Muscle of leg (tissue), 16 donors: ENCODE measurements at places on chromosomes 2 and 18. TPM values are rescaled to one million over a fixed set of nuclear protein-coding genes. Genes with fewer than 3 reads are reported as not detected.
A peak's percentile ranks its signal among the peaks of the same experiment; 100 is the strongest.

- no peak for DNase-seq
These were observed 4.5 kb downstream of the ANKRD53 start for GRCh38 chr2:70982971-70983370.

DNA sequence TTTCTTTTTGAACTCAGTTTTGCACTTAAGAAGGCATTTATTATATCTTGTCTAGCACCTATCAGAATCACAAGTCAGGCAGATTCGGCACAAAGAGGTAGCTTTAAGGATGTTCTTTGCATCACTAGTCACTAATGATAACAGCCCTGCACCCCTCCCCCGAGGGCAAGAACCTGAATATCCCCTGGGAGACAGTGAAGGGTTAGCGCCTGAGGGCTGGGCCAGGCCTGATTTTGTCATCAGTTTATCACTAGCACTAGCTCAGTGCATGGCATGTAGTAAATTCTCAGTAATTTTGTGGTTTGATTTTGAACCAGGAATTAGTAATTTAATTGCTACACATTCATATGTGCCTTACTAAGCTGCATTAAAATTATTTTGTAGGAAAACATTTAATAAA, 23.9 kb upstream of the HS6ST1 start:
- no peak for DNase-seq

DNA sequence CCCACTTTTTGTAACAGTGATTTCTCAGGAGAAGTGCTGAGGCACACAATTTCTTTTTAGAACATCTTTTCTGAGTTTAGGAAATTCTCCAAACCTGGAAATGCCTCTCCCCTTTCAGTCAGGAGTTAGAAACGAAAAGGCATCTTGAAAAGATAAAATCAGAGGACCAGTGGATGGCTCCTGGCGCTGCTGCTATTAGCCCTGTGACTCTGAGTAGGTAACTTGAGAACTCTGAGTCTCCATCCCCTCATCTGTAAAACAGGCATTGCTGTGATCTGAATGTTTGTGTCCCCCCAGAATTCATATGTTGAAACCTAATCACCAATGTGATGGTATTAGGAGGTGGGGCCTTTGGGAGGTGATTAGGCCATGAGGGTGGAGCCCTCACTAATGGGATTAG, 50.2 kb downstream of the EHD3 start:
- no peak for DNase-seq

DNA sequence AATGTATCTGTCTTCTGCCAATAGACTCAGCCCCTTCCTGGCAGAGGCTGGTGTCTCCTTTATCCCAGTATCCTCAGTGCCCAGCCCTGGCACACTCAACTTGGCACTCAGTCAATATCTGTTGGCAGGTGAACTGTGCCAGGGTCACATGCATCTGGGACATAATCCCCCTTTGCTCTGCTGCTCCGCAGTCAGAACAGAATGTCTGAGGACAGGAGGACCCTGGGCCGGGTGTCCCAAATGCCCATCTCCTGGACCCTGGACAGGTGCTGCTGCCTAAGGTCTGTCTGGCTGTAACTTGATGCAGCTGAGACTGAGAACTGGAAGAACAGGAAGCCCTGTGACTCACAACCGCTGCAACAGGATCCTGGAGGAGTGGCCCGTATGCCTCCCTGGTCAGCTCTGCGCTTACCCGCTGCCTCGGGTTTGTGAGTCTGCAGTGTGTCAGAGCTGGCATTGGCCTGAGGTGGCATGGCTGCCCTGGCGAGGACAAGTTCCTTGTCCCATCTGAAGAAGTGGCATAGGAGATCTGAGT, 11.4 kb downstream of the HK2 start:
- DNase-seq, result peak; percentile 78

DNA sequence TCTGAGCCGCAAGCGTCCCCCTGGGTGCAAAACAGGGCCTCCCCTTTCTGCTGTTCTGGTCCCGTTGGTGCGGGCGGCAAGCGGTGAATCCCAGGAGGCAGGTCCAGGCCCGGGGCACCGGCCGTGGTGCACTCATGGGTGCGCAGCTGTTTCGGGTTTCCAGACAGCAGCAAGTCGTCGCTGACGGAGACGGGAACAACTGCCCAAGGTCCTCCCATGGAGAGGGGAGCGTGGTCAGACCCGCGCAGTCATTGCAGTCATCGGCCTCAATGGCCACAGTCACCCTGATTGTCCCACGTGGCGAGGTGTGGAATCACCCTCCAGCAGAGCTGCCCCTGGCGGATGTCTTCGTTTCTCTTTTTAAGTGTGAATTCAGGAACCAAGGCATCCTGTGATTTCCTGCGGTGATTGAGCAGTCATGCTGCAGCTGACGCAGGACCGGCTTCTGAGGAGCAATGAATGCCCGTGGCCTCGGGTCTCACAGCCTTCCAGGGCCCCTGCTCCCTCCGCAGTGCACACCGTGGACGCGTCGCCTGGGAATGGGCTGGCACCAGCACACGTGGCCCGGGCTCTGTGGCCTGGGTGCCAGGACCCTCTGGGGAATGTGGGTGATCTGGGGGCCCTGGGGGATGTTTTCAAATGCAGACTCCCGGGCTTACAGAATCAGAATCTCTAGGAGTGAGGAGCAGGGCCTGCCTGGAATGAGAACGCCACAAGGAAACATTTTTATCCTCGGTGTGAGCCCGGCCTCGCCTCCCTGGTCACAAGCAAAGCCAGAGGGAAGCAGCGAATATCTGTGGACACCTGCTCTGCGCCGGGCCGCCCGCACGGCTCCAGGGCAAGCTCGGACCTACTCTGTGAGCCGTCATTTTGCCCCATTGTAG, 244.2 kb upstream of the SALL3 start:
- no peak for DNase-seq

DNA sequence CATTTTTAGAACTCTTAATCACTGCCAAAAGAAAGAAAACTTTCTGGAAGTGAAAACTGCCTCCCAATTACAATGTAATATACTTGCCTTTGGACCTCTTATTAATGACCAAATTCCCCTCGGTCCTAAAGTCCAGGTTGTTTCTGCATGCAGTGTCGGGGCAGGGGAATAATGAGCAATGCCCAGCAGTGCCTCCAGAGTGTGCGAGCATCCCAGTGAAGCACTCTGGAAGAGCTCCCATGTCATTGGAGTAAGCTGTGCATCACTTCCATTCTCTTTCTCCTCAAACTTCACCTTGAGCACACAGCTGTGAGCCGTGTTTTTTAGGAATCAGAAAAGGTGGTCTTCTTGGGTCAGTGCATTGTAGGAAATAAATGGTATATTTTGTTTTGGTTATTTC, 107.1 kb downstream of the SH3RF3 start:
- DNase-seq, result no peak

DNA sequence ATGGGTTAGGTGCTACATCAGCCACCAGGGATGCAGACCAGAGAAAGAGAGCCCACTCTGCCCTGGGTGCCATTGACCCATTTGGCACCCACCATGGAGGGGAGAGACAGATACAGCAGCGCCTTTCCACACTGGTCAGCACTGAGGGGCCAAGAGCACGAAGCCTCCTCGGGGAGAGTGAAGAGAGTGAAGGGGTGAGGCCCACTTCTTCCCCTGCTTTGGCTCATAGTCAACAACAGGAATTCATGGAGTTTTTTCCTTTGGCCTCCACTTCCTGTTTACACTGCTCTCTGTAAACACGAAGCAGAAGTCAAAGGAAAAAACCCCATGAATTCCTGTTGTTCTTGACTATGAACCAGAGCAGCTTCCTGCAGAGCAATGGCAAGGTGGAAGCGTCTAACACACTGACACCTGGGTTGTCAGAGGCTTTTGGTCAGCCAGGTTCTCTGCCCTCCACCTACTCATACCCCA, 80.0 kb downstream of the CCDC93 start:
- no peak for DNase-seq

GRCh38 chr2:119385466-119385865, 18.7 kb downstream of the DBI start:
- no peak for DNase-seq

DNA sequence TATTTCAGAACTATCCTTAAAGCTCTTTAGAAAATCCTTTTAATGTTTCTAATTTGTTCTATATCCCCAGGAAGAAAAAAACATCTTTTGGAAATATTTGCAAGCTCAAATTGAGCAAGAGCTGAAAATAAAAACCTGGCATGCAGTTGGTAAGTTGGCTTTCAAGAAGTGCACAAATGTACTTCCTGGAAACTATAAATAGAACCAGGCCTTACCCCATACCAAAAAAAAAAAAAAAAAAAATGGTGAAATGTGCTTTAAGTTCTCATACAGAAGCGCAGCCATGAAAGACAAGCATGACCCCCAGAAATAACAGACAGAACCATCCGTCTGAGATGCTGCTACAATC, 178.5 kb downstream of the HDAC4 start:
- DNase-seq, result peak; percentile 81

GRCh38 chr2:111634050-111634794, 249.8 kb downstream of the ANAPC1 start:
- DNase-seq, result no peak

DNA sequence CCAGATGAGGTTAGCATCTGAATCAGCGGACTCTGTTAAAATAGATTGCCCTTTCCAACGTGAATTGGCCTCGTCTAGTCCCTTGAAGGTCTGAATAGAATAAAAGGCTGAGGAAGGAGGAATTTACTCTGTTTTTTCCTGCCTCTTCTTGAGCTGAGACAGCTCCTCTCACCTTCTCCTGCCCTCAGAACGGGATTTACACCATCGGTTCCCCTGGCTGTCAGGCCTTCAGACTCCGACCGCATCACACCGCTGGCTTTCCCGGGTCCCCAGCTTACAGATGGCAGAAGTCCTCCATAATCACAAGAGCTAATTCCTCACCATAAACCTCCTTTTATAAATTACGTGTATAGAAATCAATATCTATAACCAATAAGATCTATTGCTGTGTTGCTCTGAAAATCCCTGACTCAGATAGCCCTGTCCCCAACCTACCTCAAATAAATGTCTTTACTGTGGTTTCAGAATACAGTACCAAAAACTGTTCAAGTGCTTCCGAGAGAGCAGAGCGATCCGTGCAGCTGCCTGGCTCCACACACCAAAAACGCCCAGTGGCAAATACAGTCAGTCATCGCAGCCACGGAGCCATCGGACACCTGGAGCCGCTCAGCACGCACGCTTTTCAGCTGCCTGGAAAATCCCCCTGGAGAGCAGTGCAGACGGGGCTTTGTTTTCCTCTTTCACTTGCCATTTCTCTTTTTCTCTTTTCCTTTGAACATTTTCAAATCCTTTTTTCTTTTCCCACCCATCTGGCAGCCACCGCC, 196.9 kb downstream of the NRP2 start:
- DNase-seq, result peak; percentile 65

DNA sequence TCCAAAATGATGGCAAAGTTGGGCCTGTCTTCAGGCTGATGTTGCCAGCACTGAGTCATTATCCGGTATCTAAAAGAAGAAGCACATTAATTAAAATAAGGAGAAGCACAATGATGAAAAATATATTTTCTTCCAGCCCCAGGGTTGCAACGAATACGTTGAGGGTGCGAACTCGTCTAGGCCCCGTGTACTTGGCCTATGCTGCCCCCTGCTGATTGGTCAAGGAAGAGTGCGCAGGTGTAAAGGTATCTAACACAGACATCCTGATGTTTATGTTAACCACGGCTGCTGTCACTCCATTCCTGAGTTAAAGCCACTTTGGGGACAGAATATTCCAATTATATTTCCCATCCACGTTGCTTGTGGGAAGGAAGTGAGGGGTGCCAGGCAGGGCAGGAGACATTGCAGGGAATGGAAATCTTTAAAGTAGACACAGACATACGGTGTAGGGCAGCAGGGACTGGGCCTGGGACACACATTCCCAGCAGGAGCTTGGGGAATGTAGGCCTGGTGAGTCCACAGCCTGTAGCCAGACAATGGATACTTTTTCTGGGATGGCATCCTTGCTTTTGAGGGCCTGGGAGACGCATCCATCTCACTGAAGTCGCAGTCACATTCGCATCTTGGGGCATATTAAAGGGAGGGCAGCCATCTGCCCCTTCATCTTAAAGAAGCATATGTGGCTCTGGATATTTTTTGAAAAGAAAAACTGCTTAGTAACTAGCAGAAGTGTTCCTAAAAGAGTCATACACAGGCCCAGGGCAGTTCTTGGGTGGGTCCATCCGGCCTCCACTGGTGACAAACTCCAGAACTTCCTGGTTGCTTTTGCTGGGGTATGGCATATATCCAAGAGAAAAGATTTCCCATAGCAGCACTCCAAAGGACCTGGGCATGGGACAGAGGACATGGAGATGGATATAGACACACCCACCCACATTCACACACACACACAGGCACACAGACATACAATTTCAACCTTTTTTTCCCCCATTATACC, 81.9 kb downstream of the CLIP4 start:
- DNase-seq, result peak; percentile 58

- no peak for DNase-seq
These were observed 795 bp downstream of the ANKRD39 start for GRCh38 chr2:96856776-96857666.

The RNU2-63P gene
- total RNA-seq, result 15.0 TPM

The GALNT14 gene
- 1.5 TPM for total RNA-seq

The OBSL1 gene
- 120 TPM for total RNA-seq

The GPR155 gene
- total RNA-seq, result 3.8 TPM

The RNF152 gene
- total RNA-seq, result 8.1 TPM

The SEMA4F gene
- 2.8 TPM for total RNA-seq

The TUBA4B gene
- 0.04 TPM for total RNA-seq

The DSC1 gene
- total RNA-seq, result under 0.01 TPM
